Stimulated activated CD8-positive, alpha-beta memory T cell treated with anti-CD3 and anti-CD28 coated beads, Interleukin-4, amount 100 ng/mL, for 1 hour (primary cell): ENCODE measurements at places on chromosomes 4 and X.

DNA sequence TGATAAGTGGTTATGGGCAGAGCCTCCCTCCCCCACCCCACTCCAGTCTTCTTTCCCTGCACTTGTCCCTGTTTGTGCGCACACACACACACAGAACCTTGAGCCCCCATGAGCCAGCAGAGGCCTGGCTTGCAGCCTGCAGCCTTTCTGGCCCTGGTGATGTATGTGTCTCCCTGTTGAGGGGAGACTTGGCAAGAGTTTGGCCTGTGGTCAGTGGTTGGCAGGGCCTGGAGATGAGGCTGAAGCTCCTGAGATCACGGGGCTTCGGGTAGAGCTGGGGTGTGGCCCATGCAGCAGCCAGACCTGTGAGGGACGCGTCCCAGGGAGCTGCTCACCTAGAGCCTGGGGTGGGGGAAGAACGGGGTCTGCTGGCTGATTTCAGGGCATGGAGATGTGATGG is 2.3 kb downstream of the GPR173 start:
- DNase-seq, result no peak

DNA sequence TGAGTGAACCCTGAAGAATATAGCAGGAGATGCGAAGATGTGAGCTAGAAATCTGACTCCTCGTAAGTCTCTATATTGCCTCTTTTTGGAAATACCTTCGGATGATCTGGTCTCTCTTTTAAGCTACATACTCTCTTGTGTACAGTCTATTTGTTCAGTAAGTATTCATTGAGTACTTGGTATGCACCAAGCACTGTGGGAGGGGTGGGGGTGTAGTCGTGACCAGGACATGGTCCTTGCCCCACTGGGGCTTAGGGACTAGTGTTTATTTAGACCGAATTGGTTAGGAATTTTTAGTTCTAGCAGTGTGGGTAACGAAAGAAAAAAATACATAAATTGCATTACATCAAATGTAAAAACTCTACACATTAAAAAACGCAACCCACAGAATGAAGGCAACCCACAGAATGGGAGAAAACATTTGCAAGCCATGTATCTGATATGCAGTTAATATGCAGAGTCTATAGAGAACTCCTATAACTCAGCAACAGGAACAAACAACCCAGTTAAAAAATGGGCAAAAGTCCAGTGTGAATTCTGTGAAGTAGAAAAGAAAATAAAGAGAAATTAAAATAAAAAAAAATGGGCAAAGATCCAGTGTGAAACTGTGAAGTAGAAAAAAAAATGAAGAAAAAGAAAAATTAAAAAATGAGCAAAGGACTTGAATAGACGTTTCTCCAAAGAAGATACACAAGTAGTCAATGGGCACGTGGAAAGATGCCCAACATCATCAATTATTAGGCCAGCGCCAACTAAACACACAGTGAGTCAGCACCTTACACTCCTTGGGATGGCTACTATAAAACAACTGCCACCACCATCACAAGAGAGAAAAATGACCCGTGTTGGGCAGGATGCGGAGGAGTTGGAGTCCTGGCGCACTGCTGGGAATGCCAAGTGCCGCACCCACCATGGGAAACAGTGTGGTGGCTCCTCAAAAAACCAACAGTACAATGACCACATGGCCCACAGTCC is 43.8 kb downstream of the RGS12 start:
- no peak for DNase-seq

GRCh38 chrX:40746521-40746920 is 11.2 kb upstream of the MED14 start:
- no peak for DNase-seq

GRCh38 chr4:165972747-165973146 is 99.7 kb downstream of the TLL1 start:
- DNase-seq, result no peak

- DNase-seq, result no peak
Measured at GRCh38 chr4:113837397-113837796, 75.9 kb upstream of the CAMK2D start.

GRCh38 chr4:136281307-136281706 is 1251.0 kb downstream of the PCDH18 start:
- DNase-seq, result no peak

DNA sequence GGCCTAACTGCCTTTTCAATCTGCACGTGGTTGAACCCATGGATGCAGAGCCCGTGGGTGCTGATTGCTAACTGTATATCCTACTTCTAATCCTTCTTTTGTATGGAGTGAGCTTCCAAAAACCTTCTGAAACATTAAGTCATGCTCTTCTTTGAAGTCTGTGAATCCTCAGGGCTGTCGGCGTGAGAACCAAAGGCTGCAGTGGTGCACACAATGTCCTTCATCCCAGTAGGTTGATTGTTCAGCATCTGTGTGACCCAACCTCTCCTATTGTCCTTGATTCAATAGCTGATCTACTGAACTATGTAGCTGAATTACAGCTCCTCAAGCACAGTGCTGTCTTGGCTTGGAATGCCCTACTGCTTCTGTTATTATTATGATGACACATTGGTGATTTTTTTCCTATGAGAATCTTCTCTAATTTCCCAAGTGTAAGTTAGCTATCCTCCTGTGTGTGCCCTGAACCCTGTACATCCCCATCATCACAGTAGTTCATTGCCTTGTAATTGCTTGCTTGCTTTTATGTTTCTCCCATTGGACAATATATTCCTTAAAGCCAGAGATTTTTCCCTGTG is 294.6 kb downstream of the TRIML1 start:
- no peak for DNase-seq

DNA sequence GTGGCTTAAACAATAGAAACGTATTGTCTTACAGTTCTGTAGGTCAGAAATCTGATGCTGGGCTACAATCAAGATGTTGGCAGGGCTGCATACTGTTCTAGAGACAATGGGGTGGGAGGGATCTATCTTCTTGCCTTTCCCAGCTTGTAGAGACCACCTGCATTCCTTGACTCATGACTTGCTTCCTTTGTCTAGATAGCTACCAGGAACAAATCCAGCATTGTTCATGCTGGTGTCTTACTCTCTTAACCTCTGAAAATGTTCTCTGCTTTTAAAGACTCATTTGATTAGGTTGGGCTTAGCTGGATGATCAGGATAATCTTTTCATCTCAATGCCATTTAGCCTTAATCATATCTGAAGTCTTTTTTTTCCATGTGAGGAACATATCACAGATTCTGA is 169.0 kb downstream of the ZNF330 start:
- no peak for DNase-seq

DNA sequence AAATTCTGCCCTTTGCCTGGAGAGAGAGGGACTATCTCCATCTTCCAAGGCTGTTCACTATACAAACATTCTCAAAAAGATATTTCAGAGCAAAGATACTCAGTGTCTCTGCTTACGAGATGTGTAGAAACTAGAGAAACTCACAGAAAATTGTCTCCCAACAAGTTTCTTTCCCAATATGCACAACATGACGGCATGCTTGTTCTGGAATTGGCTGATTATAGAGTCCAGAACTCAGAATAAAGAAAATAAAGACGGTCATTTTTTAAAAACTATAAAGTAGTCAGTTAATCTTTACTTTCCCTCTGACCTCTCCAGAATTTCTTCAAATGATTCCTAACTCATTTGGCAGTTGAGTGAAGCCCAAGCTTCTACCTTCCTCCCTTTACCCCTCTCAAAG is 285.5 kb upstream of the KLF3 start:
- no peak for DNase-seq

GRCh38 chrX:97155816-97156215 is 272.1 kb downstream of the RPA4 start:
- DNase-seq, result no peak

- no peak for DNase-seq
Measured at GRCh38 chr4:2352729-2353221, 65.7 kb downstream of the ZFYVE28 start.

- DNase-seq, result no peak
Measured at GRCh38 chr4:20487852-20488251, 212.4 kb upstream of the PACRGL start.

- DNase-seq, result no peak
Measured at GRCh38 chr4:17807446-17807845, 3.1 kb downstream of the DCAF16 start.

GRCh38 chr4:38177035-38177546 is 216.9 kb downstream of the PTTG2 start:
- DNase-seq, result no peak

- DNase-seq, result no peak
Measured at GRCh38 chr4:3365871-3366842, 73.3 kb downstream of the RGS12 start.

- DNase-seq, result no peak
Measured at GRCh38 chr4:89420507-89420906, 112.9 kb upstream of the GPRIN3 start.

- DNase-seq, result no peak
Measured at GRCh38 chrX:115560978-115561604, at the start of gene PLS3. TSS of gene PLS3 (plus strand) at chrX:115561174. CDS start at chrX:115610251, 49,077 bp downstream.

DNA sequence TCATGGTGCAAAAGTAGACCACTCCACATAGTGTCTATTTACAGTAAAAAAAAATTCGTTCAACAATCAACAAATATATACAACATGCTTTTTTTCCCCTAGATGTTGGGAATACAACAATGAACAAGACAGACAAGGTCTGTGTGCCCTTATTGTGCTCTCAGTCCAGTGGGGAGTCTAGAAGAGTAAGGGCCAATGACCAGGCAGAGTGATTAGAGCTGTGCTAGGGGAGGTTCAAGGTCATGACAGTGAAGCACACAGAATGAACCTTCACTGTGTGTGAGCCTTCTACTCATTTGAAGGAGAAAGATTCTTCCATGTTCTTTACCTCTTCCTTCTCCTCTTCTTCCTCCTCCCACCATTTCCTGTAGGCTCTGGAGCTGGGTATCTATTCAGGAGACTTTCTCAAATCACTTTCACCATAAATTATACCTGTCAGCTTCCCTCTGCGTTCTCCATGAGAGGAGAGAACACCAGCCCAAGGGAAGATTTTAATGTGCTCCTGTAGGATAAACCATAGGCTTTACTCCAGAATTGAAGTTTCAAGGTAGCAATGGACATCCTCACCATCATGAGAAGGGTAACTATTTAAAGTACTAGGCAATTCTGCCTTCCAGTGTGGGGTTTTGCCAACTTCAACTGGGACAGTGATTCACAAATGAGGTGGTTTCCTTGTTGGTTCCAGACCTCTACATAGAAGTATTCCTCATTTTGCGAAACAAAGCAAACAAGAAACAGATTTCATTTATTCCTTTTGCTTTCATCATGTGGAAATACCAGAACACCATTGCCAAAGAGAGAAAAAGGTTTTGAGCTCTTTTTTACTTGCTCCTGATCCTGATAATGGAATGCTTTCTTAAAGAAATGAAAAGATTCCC is 246.9 kb upstream of the GPC4 start:
- DNase-seq, result no peak

DNA sequence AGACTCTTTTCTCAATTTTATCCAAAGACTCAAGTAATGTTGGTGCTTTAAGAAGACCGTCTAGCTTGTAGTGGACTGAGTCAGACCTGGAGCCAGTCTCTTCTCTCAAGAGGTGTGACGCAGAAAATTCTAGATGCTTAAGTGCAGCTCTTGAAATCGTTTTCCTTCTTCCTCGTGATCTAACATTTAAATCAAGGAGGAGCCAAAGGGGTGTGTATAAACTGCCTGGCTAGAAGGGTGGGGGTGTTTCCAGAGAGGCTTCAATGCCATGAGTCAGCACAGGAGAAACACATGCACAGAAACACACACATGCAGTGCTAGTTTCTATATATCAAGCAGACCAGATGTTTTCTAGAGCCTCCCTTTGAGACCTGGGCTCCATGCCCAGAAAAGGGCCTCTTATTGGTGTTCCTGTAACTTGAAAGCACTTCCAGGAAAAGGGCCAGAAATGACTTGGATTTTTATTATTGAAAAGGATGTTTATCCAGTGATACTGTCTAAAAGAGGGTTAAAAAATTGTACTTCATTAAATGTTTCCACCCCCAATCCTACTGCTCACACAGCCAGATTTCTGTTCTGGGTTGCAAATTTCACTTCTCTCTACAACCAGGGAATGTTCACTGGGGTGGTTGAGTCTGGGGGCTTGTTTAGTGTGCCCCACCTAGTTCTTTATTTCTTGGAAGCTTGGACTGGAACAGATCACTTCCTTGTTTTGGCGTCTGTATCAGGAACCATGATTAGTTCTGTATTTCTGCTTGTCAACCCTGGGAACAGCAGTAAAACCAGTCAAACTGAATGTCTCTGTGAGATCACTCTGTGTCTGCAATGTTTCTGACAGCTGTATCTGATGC is at the start of gene CLIC2:
CLIC2 (minus strand) TSS at position 129 of the 851 bp plus-strand sequence. CDS start 187 bp downstream, outside the sequence.
- DNase-seq, result no peak

GRCh38 chr4:69894186-69894585 is 34.2 kb upstream of the SULT1E1 start:
- no peak for DNase-seq

GRCh38 chr4:77445823-77446222 is 159.8 kb upstream of the CXCL13 start:
- no peak for DNase-seq

- DNase-seq, result no peak
Measured at GRCh38 chr4:157502656-157503055, 282.1 kb downstream of the GRIA2 start.

DNA sequence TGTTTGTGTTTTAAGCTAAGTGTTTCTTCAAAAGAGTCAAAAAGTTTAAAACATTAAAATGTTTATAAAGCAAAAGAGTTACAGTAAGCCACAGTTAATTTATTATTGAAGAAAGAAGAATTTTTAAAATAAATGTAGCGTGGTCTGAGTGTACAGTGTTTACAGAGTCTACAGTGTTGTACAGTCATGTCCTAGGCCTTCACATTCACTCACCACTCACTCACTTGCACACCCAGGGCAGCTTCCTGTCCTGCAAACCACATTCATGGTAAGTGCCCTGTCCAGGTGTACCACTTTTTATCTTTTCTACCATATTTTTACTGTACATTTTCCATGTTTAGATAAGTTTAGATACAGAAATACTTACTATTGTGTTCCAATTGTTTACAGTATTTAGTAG is 239.7 kb upstream of the AGA start:
- DNase-seq, result no peak

GRCh38 chrX:100207331-100208024 is 202.6 kb downstream of the PCDH19 start:
- no peak for DNase-seq

DNA sequence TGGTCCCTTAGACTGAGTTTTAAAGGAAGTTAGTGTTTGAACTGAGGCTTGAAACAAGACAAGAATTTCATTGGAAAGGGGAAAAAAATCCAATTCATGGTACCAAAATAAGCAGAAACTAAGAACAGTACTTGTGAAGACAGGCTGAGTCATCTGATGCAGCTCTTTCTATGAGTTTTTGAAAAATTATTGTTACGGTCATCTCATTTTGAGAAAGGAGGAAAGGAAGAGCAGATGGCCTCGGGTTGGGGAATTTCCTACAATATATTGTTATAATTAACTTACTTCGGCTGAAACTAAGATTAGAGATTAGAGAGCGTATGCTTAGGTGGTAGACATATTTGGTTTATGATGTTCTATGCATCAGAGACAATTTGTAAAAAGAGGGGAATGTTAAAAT is 2164.8 kb upstream of the AGA start:
- no peak for DNase-seq

- DNase-seq, result no peak
Measured at GRCh38 chrX:110415440-110416170, 57.0 kb downstream of the RTL9 start.

- DNase-seq, result no peak
Measured at GRCh38 chr4:182835006-182835740, 82.0 kb downstream of the DCTD start.

- no peak for DNase-seq
Measured at GRCh38 chr4:111937368-111937767, 207.9 kb upstream of the FAM241A start.
